ENCODE measurements at places on chromosomes 3 and 15.

DNA sequence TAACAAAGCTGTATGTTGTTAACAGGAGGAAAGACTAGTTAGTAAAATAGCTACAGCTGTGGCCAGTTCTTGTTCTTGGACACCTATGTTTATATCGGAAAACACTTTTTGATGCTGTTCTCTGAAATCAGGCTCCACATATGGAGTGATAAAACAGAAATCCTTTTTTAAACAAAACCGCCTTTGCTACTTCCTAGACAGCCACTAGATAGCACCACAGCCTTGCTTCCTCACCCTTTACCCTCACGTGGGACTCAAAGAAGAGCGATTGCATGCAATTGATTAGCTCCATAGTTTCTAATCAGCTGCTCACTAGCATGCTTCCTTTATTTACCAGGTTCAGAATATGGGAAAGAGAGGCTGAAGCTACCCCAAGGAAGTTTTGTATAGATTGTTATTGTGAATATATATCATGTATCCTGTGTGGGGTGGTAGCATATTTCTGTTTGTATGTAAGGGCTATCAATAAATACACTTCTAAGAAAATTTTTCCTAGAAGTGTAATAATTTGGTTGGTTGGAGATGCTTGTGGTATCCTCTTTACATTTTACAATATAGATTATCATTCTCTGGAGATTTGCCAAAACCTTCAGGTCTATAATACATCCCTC is 4.3 kb upstream of the MTFMT start:
- DNase-seq: no peak

DNA sequence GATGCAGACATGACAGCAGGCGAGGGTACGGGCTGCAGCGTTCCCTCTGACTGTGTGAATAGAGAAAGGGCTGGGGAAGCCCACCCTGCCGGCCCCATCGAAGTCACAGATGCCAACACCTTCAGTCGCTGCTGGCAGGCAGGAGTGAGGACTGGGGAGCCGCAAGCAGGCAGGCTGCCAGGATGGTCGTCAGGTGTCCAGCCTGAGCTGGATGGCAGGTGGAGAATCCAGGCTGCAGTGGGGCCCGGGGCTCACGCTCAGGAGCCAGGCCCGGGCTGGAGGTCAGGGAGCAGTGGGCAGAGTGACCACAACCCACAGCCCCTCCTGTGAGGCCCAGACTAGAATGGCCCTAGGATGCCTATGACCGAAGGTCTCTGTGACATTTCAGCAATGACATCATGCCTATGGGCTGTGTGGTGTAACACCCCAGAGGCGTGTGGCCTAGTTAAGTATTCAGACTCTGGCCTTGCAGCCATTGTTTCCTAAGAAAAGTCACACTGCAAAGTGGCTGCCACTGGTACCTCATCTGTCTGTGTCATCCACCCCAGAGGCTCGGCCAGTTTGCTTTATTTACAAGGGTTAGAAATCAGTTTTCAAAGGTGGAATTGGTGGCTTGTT is 15.7 kb downstream of the PRR23E start:
- no peak for DNase-seq

- DNase-seq: no peak
Observed at GRCh38 chr3:134752761-134753461, 42.1 kb upstream of the EPHB1 start.

DNA sequence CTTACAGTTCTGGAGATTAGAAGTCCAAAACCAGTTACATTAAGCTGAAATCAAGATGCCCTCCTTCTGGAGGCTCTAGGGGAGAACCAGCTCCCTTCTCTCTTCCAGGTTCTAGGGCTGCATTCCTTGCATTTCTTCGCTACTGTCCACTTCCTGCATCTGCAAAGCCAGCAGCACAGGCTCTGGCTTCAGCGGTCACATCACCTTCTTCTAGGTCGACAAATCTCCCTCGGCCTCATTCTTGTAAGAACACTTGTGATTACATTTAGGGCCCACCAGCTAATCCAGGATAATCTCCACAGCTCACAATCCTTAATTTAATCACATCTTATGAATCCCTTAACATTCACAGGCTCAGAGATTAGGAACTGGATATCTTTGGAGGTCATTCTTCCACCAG is 73.8 kb downstream of the MINAR1 start:
- no peak for DNase-seq

DNA sequence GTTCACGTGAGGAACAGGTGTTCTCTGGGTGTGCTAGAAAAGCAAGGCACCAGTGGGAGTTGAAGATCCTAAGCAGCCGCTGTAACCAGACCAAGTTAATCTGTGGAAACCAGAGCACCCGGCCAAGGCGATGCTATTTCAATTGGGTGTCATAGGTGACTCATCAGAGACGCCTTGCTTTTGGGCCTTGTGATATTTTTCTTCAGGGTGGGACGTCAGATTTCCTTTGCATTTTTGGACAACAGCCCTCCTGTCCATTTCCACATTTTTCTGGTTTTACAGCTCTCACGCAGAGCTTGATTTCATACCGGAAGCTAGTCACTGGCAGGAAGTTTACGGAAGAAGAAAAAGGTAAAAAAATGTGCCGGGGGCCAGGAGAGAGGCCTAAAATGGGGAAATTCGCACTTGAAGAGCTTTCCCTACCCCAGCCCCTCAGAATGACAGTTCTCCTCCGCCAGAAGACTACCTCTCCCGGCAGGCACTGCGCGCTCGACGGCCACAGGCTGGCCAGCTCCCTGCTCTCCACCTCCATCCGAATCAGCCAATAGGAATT is 471 bp upstream of the KBTBD8 start:
- no peak for DNase-seq

- no peak for DNase-seq
Observed at GRCh38 chr3:5009506-5010109, 30.4 kb downstream of the BHLHE40 start.

- no peak for DNase-seq
Observed at GRCh38 chr3:140472306-140473020, 205.4 kb upstream of the TRIM42 start.

DNA sequence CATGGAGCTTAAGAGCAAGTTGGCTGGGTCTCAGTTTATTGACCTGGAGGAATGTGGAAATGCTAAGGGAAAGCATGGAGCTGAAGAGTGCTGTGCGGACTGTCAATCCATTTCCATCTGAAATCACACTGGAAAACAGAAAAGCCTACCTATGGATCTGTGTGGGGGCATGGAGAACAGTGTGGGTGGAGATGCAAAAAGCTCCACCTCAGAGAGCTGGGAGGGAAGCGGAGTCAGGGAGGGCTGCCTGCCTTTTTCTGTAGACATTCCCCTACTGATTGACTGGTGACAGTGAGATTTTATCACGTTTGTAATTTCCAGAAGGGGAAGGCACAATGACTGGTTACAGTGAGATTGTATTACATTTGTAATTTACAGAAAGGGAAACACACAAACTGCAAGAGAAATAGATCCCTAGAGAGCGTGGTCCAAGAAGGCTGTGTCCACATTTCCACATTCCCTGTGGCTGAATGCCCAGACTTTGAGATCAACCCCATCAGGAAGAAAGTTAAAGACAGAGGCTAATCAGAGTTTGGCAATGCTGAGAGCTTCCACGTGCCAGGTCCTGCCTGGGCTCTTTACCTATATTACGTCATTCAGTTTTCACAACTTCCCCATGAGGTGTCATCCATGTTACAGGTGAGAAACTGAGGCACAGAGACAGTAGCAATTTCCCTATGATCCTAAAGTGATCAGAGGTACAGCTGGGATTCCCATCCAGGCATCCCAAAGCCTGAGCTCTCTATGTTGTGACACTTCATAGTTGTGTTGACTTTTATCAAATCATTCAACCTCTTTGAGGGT is 67.7 kb upstream of the NSMCE3 start:
- no peak for DNase-seq

- DNase-seq: no peak
Observed at GRCh38 chr3:151869181-151869580, 4.3 kb upstream of the SUCNR1 start.

- no peak for DNase-seq
Observed at GRCh38 chr3:188217011-188217463, 63.1 kb downstream of the LPP start.

DNA sequence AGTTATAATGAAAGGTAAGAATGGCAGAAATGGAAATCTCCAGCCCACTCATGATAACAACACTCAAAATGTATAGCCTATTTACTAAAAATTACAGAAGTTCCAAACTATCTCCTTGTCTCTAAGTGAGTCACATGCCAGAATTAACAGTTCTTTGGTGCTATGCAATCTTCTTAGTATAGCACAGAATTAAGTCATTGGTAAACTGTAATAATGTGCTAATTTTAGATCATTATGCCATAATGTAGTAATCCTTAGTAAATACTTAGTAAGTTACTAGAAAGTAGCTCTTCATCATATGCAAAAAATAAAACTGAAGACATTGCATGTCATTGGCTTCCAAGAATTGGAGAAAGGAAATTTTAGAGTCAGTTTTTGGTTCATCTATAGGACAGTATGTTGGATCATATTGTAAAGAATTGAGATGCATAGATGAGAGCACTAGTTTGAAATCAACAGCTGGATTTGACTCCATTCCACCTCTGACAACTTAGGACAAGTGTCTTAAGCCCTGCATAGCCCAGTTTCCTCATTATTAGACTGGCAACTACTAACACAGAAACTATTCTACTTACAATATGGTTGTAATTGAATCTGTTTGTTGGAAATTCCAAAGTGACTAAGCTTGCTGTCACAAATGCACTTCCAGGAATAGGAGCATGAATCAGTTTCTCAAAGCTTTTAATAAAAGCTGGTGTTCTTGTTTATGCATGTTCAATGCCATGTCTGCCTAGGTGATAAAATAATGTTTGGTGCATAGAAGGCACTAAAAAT is 40.1 kb upstream of the CD47 start:
- DNase-seq: no peak

GRCh38 chr3:185292238-185292637 is 38.4 kb upstream of the EHHADH start:
- no peak for DNase-seq

DNA sequence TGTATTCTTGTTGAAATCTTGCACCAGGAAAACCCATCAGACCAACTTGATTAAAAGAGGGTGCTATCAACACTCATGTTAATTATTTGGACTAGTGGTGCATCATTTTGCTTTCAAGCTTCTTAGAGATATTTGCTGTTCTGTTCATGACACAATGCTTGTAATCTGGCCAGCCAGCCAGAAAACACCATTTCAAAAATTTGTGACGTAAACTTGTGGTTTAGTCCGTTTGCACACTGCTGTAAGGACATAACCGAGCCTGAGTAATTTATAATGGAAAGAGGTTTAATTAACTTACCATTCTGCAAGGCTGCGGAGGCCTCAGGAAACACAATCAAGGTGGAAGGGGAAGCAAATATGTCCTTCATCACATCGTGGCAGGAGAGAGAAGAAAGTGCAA is 374.3 kb upstream of the TGFBR2 start:
- no peak for DNase-seq

GRCh38 chr3:59247402-59247841 is 197.6 kb upstream of the CFAP20DC start:
- DNase-seq: no peak

- no peak for DNase-seq
Observed at GRCh38 chr15:87619161-87619960, 637.2 kb downstream of the NTRK3 start.

DNA sequence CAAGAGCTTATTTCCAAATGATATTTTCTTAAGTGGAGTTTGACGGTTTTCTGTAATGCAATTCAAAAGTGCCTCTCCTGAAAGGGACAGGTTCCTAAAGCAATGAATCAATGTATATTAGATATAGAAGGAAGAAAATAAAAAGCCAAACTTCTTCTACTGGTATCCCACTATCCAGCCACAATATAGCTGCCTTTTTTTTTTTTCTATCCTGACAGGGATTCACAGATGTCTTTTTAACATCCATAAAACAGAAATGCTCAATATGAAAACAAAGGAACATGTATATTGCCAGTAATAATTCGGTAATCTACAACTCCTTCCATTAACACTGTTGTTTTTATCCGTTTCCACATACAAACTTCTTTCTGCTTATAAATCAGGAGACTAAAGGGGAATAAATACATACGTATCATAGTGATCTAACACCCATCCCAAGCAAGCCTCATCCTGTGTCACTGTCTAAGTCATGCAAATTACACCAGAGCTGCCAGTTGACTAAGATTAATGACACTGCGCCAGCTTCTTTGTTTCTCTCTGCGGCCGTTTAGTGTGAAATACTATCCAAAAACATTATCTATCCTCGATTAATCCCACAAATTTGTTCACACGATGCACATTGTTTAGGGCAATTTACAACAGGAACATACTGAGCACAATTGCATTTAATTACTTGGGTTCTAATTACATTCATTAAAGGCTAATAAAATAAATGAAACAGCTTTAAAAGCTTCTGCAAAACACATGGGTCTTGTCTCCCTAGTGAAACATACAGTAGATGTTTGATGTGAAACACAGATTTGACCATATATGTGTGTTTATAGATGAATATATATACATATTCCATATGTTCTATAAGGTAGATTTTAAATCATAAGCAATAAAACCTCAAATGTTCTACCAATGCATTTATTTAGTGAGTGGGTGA is 51.9 kb upstream of the CDIN1 start:
- no peak for DNase-seq

DNA sequence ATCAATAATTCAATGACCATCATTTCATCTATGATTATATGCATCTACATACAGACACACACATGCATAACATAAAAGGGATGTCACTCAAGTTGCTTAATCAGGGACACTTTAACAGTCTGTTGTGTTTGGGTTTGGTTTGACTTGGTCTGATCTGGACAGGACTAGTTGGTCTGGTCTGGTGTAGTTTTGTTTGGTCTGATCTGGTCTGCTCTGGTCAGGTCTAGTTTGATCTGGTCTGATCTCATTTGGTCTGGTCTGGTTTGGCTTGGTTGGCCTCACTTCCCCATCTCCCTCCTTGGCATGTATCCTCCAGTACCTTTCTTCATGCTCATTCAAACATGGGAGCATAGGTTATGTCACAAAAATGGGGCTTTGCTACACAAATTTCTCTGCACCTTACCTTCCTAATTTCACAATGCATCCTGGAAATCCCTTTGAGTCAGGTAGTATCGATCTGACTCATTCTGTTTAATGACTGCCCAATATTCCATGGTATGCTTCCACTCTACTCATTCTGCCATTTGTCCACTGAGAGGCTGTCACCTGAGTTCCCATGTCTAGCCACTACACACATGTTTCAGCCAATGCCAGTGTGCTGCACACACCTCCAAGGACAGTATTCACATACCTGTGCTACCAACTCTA is 73.0 kb upstream of the TPM1 start:
- no peak for DNase-seq
